ENCODE measurements at places on chromosomes 1 and 21.

GRCh38 chr1:34787461-34788420, 5.1 kb upstream of the GJA4 start:
- no peak for DNase-seq

GRCh38 chr21:41141031-41141457, 26.9 kb upstream of the BACE2 start:
- no peak for DNase-seq

GRCh38 chr1:218426343-218426657, 81.2 kb downstream of the TGFB2 start:
- DNase-seq = no peak

GRCh38 chr1:152965853-152966252, 4.6 kb upstream of the SPRR4 start:
- no peak for DNase-seq

DNA sequence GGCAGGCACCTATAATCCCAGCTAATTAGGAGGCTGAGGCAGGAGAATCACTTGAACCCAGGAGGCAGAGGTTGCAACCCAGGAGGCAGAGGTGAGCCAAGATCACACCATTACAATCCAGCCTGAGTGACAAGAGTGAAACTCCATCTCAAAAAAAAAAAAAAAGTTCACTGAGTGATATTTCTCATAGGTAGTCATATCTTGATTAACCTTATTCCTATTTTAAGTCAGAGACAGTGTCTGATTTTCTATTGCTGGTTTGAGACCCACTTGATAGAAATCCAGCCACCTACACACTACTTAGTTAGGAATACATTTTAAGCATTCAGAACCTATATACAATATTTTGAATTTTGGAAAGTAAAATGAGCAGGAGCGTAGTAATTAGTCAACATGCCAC, 357.4 kb upstream of the ADGRL2 start:
- DNase-seq = no peak

- DNase-seq = no peak
Measured at GRCh38 chr1:219419860-219420259, 193.0 kb downstream of the ZC3H11B start.

- DNase-seq = peak; percentile 1
Measured at GRCh38 chr1:158506369-158506987, 34.5 kb downstream of the OR10R2 start.

DNA sequence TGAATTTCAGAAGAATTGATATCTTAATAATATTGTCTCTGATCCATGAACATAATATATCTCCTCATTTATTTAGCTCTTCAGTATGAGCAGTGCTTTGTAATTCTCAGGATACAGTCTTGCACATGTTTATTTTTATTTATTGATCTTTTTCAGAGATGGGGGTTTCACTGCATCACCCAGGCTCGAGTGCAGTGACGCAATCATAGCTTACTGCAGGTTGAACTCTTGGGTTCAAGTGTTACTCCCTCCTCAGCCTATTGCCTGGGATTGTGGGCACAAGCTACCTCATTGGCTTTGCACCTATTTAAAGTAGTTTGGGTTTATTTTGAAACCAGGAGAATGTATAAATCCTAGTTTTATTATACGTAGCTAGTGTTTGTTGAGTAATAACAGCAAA, 4.7 kb downstream of the RPS6KC1 start:
- DNase-seq = no peak

DNA sequence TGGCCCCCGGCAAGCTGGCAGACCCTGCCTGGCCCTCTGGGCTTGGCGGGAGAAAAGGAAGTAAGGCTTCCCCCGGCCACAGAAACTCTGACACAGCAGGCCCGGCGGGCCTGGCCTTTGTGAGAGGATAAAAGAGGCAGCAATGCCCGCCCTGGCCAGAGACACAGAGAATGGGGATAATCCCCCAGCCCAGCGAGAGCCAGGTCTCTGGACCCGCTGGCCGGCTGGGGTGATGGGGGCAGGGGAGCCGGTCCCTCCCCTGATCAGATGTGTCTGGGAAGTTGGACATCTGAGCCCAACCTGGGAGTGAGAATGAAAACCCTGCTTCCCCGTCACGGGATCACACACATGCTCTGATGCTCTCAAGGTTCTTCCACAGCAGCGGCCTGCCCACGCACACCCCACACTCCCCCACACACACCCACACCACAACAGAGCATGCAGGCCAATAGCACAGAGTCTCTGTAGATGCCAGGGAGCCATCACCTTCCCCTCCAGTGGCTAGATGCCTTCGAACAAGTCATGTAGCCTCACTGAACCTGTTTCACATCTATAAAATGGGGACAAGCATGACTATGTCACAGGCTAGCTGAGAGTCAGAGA, 4.2 kb downstream of the RSPO1 start:
- no peak for DNase-seq

DNA sequence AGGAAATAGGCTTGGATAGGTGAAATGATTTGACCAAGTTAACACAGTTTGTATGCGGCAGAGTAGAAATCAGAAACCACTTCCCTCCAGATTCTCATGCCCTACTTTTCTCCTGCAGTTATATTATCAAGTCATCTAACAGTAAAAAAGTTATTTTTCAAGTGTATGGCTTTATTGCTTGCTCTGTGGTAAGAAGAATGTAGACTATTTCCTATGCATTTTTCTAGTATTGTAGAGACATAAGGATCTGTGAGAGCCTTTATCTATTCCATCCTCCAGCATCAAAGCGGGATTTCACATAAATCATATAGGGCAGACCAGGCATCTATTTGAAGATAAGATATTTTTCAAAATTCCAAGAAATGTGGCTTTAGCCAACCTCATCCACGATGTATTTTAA, 208.5 kb downstream of the TTLL7 start:
- DNase-seq = no peak

DNA sequence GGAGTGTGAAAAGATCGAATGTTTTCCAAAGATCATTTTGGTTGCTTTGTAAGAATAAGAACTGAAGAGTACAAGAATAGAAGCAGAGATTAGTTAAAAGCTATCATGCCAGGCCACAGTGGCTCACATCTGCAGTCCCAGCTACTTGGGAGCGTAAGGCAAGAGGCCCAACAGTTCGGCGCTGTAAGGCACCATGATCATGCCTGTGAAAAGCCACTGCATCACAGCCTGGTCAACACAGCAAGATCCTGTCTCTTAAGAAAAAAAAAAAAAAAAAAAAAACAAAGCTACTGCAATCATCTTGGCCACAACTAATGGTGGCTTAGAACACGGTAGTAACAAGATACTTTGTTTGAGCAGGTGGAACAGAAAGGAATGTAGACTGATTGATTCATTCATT, 116.2 kb downstream of the EIF4G3 start:
- DNase-seq = no peak

- no peak for DNase-seq
Measured at GRCh38 chr1:154972517-154973343, 1.8 kb upstream of the CKS1B start.

GRCh38 chr1:55466921-55467320, 251.8 kb upstream of the USP24 start:
- DNase-seq = no peak

- peak; percentile 85 for DNase-seq
Measured at GRCh38 chr1:983798-984475, 2.0 kb upstream of the PERM1 start.

DNA sequence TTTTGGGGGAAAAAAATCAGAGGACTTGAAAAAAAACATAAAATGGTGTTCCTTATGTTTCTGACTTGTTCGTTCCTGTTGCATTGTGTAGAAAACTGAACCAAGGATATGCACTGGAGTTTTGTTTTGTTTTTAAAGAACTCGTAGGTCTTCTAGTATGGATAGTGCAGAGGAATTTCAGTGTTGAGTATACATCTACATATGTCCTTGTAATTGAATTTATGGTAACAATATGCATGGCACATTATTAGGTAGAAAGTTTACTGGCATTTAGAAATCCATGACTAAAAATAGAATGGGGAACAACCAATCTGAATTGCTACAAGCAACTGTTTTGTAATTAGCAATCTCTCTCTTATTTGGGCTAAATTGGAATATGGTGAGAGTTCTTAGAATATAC, 188.3 kb upstream of the ZRANB2 start:
- no peak for DNase-seq

GRCh38 chr1:37657620-37658412, 23.1 kb upstream of the RSPO1 start:
- no peak for DNase-seq

DNA sequence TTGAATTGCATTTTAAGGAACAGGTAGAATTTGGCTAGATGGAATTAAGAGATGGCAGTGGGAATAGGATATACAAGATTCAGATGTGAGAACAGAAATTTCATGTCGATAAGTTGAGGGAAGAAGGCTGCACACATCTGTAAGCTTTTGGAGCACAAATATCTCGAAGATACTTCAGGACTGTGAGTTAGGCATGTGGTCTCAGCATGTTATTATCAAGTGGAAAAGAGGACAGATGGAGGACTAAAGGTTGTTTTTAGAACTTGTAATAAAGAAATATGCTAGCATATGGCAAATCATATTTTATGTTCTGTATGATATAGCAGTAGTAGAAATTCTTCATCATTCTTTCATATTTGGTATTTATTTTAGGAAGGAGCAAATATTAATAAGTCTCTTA, 61.5 kb downstream of the KIF1B start:
- DNase-seq = no peak

DNA sequence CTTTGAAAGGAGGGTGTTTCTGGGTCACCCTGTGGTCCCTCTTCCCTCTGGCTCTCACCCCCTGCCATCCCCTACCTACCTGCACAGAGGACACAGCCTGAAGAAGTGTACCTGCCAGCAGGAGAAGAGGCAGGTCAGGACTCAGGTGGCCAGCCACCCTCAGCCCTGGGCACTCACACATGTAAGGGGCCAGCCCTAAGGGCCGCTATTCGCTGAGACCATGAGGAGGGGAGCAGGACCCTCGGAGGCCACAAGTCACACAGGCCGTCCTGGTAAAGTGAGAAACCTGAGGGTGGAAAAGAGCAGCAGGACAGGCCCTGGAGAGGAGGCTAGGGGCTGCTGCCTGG, 1.2 kb downstream of the ZNF692 start:
- DNase-seq = no peak

DNA sequence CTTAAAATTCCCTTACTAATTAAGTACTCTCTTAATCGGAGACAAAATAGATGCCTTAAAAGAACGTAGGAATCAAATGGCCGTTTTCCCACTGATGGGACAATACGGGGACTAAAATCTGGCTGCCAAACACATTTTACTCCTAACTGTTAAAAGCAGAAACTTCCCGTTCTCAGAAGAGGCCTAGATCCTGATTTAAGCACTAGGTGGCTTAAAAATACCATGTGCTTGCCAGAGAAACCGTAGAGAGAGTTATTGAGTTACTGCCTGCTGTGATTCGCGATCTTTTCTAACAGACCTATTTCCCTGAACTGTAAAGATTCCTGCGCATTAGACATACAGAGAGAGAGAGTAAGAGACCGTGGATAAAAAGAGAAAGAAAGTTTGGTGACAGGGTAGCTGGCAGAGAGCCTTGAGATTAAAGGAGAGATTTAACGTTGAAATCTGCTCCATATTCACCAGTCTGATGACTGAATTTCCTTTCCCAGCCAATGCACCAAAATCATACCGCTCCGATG, 54.4 kb upstream of the STUM start:
- DNase-seq = no peak

GRCh38 chr1:47901001-47901575, 96.1 kb downstream of the TRABD2B start:
- no peak for DNase-seq

DNA sequence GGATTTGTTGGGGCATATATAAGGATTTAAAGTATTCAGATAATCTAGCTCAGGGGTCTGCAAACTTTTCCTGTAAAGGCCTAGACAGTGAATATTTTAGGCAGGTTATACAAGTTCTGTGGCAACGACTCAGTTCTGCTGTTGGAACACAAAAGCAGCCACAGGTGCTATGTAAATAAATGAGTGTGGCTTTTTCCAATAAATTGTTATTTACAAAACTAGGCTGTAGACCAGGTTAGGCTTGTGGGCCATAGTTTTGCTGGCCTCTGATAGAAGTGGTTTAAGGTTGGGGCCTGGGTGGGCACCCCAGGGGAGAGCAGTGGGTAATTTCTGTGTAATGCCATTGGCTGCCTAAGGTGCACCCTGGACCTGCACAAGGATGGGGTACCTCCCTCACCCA, 16.9 kb upstream of the IGFN1 start:
- no peak for DNase-seq

DNA sequence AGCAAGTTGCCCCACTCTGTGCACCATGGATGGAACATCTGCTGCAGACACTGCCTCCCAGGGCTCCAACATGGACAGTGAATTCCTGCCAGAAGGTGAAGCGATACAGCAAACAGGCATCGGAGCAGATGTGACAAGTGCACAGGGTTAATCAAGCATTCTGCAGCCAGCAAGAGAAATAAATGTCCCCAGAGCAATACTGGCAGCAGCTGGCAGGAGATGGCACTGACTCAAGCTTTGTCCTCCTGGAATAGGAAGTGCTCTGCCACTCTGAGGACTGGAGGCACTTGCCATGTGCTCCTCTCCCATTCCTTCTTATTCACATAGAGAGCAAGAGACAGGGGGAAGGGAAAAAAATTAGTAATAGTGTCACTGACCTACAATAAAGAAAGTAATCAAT, 402.7 kb upstream of the DAB1 start:
- no peak for DNase-seq

- no peak for DNase-seq
Measured at GRCh38 chr21:36027347-36027746, 33.0 kb downstream of the SETD4 start.

DNA sequence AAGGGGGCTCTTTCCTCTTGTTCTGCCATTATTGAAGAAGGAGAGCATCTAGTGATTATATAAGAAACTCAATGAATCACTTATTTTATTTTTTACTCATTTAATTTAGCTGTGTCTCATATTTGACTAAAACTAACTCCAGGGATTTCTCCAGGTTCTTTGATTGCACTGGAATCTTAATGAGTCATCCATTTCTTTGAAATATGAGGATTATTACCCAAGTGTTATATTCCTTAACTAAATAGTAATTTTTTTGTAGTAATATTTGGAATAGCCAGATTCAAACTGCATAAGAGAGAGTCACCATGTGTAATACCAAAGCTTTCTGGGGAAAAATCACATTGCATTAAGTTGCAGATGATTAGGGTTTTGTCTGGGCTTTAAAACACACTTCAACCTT, 59.5 kb downstream of the NTMT2 start:
- DNase-seq = no peak

DNA sequence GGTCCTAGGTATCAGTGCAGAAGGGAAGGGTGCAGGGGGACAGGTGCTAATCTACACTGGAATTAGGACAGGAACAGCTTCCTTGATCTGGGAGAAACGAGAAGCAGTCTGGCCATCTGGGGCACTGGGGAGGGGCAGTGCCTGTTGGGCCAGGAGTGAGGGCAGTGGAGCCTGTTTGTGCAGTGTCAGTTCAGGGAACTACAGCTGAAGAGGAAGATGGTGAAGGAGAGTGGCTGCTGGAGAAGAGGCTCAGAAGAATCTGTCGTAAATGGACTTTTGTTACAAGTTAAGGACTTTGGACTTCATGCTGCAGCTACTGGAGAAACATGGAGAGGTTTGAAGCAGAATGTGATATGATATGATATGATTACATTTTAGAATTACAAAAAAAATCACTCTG, 3.2 kb upstream of the TNFSF4 start:
- DNase-seq = no peak

GRCh38 chr1:6825828-6826227, 40.6 kb downstream of the CAMTA1 start:
- DNase-seq = no peak
